ENCODE measurements at places on chromosomes 3 and 15.

DNA sequence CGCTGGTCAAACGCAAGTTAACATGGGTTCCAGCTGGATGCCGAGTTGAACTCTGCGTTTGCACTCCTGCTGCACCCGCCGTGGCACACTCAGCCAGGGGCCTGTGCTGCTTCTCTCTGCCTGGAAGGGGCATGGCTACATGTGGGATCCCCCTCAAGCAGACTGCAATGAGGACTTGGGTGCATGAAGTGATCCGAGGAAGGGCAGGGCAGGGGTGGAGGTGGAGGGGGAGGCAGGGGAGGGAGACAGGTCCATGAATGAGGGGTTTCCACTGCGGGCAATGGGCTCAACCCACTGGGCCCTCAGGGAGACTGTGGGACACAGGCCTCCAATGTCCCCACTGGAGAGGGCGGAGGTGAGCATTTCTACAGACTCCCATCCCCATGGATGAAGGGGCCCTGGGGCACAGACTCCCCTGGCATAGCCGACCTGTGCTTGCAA lies 141.6 kb upstream of the MEF2A start:
- no peaks in the 10 kb centered on the region for H3K4me1 ChIP-seq
- H3K27ac ChIP-seq, result no peak overlapping the region
- H3K4me3 ChIP-seq, result no peak overlapping the region
- DNase-seq, result peak; percentile 0
- no peaks in the 10 kb centered on the region for H3K36me3 ChIP-seq
- H3K27me3 ChIP-seq, result no peaks in the 10 kb centered on the region

DNA sequence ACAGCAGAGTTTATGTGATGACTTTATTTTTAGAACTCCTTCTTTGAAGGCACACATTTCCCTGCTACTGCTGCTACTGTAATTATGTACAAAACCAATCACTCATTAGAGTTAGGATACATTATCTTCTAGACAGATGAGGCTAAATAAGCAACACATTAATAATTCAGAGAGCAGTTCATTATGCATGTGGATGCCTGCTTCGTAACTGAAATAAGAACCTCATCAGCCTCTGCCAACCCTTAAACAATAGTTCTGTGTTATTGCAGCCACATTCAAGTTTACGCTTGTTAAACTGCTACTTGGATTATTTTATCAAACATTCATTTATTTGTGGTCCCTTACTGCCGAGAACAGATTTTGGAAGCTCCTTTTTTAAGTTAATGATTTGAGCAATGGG lies 52.5 kb upstream of the C15orf61 start:
- no peak overlapping the region for H3K27ac ChIP-seq
- no peaks in the 10 kb centered on the region for H3K4me1 ChIP-seq
- no peaks in the 10 kb centered on the region for H3K36me3 ChIP-seq
- no peak for DNase-seq
- no peak overlapping the region for H3K4me3 ChIP-seq

GRCh38 chr3:196431181-196432136 lies 768 bp downstream of the UBXN7 start:
- peaks cover 7% of the 10 kb centered on the region for H3K4me1 ChIP-seq
- no peaks in the 10 kb centered on the region for H3K36me3 ChIP-seq
- H3K27ac ChIP-seq, result peak overlapping the region; percentile 81
- no peaks in the 10 kb centered on the region for H3K27me3 ChIP-seq

DNA sequence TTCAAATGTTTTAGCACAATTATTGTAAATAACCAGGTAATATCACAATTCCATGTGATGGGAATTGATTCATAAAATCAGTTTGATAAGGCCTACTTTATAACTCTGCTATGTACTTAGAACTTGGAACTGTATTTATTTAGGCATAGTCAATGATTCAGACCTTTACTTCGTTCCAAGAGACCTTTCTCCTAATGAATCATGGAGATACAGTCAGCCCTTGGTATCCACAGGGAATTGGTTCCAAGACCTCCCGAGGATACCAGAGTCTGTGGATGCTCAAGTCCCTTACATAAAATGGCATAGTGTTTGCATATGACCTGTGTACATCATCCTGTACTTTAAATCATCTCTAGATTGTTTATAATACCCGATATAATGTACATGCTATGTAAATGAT lies 60.8 kb upstream of the UMPS start:
- peaks cover 7% of the 10 kb centered on the region for H3K4me1 ChIP-seq
- no peak overlapping the region for H3K4me3 ChIP-seq
- DNase-seq, result no peak

DNA sequence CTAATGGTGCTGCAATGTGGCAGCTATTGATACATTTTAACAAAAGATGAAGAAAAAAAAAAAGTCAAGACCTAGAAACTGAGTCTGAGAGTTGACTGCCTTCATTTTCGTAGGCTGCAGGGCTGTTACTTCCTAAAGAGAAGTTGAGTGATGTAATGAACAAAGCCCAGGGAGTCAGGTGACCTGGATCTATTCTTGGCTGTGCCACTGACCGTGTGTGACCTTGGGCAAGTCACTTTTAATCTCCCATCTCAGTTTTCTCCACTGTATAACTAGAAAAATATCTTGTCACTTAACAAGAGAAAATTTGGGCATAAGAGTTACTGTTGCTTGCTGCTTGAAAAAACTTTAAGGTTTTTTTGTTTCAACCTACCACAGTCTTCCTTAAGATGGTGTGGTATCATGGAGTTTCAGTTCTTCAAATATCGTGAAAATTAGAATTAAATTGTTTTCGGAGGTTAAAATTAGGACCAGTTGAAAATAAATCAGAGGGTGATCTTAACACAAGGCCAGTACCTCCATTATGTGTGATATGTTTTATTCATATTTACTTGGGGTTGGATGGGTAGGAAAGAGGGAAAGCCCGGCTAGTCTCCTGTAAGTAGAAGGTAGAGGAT lies 5.8 kb downstream of the FMN1 start:
- peaks cover 3% of the 10 kb centered on the region for H3K27me3 ChIP-seq
- peak; percentile 26 for DNase-seq
- no peak overlapping the region for H3K4me3 ChIP-seq
- H3K27ac ChIP-seq, result no peak overlapping the region

- no peak for DNase-seq
- no peak overlapping the region for H3K4me3 ChIP-seq
- H3K4me1 ChIP-seq, result no peaks in the 10 kb centered on the region
- H3K27ac ChIP-seq, result no peak overlapping the region
- no peaks in the 10 kb centered on the region for H3K27me3 ChIP-seq
Measured at GRCh38 chr3:31947671-31948091, 33.4 kb downstream of the OSBPL10 start.

- DNase-seq, result no peak
- H3K4me1 ChIP-seq, result no peaks in the 10 kb centered on the region
- no peaks in the 10 kb centered on the region for H3K36me3 ChIP-seq
- H3K4me3 ChIP-seq, result no peak overlapping the region
Measured at GRCh38 chr3:36827133-36827532, 62.8 kb upstream of the DCLK3 start.

GRCh38 chr3:42277676-42278075 lies 11.7 kb upstream of the CCK start:
- H3K4me1 ChIP-seq, result no peaks in the 10 kb centered on the region
- no peak overlapping the region for H3K4me3 ChIP-seq
- no peaks in the 10 kb centered on the region for H3K27me3 ChIP-seq
- H3K36me3 ChIP-seq, result no peaks in the 10 kb centered on the region
- no peak for DNase-seq

DNA sequence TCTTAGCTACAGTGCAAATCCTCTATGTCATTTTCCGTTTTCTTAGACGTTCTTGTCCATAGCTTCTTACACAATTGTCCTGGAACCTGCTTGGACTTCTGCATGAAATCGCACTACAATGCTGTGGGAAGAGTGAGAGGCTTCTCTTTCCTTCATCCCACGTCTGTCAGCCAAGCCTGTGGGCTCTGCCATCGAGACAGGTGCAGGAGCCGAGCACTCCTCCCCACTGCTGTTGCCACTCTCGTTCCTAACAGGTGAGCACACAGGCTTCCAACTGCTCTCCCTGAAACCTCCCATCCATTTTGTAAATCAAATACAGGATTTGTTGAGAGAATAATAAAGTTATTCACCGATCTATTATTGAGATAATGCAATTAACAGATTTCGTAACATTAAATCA lies 23.5 kb downstream of the ZXDC start:
- H3K4me3 ChIP-seq, result no peak overlapping the region
- peak; percentile 12 for DNase-seq
- no peaks in the 10 kb centered on the region for H3K27me3 ChIP-seq
- H3K36me3 ChIP-seq, result peaks cover 30% of the 10 kb centered on the region
- H3K4me1 ChIP-seq, result peaks cover 14% of the 10 kb centered on the region

GRCh38 chr3:134617608-134618477 lies 33.0 kb downstream of the KY start:
- no peak overlapping the region for H3K27ac ChIP-seq
- DNase-seq, result no peak
- H3K36me3 ChIP-seq, result no peaks in the 10 kb centered on the region
- no peak overlapping the region for H3K4me3 ChIP-seq
- H3K4me1 ChIP-seq, result peaks cover 10% of the 10 kb centered on the region

DNA sequence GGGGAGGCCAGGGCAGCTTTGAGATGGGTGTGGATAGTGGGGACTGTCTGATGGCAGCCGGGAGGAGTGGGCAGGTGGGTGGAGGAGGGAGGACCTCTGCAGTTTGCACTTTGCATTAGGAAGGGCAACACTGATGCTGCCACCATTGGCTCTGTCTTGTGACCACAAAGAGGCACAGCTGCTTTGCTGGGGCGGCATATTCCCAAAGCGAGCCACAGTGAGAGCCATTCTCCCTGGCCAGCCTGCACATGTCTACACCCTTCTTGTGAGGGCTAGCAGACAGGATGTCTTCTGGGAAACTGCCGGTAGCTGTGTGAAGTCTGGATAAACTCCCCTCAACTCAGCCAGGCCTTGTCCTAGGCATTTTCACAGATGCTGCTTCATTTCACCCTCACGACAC lies 38.3 kb downstream of the CCNB2 start:
- DNase-seq, result no peak
- H3K4me3 ChIP-seq, result no peak overlapping the region
- H3K27ac ChIP-seq, result no peak overlapping the region
- H3K27me3 ChIP-seq, result no peaks in the 10 kb centered on the region

DNA sequence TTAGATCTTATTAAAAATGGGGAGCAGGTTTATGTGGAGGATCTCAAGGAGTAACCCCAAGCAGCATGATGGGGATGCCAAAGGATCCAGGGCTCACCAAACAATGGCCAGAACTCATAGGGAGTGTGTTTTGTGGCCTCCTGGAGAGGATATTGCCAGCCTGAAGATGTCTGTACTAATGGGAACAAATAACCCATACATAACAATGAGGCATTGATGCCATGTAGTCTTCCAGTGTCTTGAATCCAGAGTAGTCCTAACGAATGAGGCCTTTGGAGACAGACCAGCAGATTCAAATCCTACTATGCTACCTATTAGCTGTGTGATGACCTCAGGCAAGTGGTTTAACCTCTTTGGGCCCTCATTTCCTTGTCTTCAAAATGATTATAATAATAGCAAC lies 45.0 kb upstream of the CMSS1 start:
- DNase-seq, result no peak
- no peaks in the 10 kb centered on the region for H3K27me3 ChIP-seq
- H3K4me1 ChIP-seq, result no peaks in the 10 kb centered on the region
- no peaks in the 10 kb centered on the region for H3K36me3 ChIP-seq
